ENCODE measurements at places on chromosomes 13 and 19. TPM values are rescaled to one million over a fixed set of nuclear protein-coding genes. Genes with fewer than 3 reads are reported as not detected.

MUC16 gene
- total RNA-seq, result 0.12 TPM

ECSIT gene
- 61.2 TPM for total RNA-seq

TMEM38A gene
- total RNA-seq, result 0.34 TPM

ZNF180 gene
- 7.1 TPM for total RNA-seq

PRODH2 gene
- not detected for total RNA-seq

GRK1 gene
- total RNA-seq, result not detected

SIGLEC8 gene
- not detected for total RNA-seq

ZNF552 gene
- 2.6 TPM for total RNA-seq

PPP2R1A gene
- total RNA-seq, result 154 TPM

LHB gene
- total RNA-seq, result not detected

C19orf85 gene
- total RNA-seq, result not detected

ZNF534 gene
- 0.60 TPM for total RNA-seq

UHRF1 gene
- total RNA-seq, result 5.7 TPM

CGB5 gene
- total RNA-seq, result not detected

FFAR3 gene
- total RNA-seq, result 0.12 TPM

KLK4 gene
- not detected for total RNA-seq

SLC27A5 gene
- total RNA-seq, result 3.0 TPM

ZNF835 gene
- total RNA-seq, result 0.93 TPM

B3GNT3 gene
- not detected for total RNA-seq

GTF3A gene
- total RNA-seq, result 108 TPM

ATP11A gene
- 14.4 TPM for total RNA-seq

SSC5D gene
- 19.5 TPM for total RNA-seq

RGL3 gene
- total RNA-seq, result not detected

SIGLEC12 gene
- total RNA-seq, result not detected

MEDAG gene
- 210 TPM for total RNA-seq

GNG7 gene
- 0.58 TPM for total RNA-seq

CNFN gene
- total RNA-seq, result 1.8 TPM
